ENCODE measurements at places on chromosomes 4 and X.

- no peak overlapping the region for H3K27ac ChIP-seq
- DNase-seq, result no peak
- no peaks in the 10 kb centered on the region for H3K27me3 ChIP-seq
- H3K4me3 ChIP-seq, result no peak overlapping the region
- peaks cover 8% of the 10 kb centered on the region for H3K36me3 ChIP-seq
Observed at GRCh38 chrX:16797358-16797757, 11.1 kb downstream of the TXLNG start.

- H3K4me3 ChIP-seq, result no peak overlapping the region
- H3K27me3 ChIP-seq, result no peaks in the 10 kb centered on the region
- peaks cover 7% of the 10 kb centered on the region for H3K36me3 ChIP-seq
- peaks cover 19% of the 10 kb centered on the region for H3K4me1 ChIP-seq
- DNase-seq, result no peak
- H3K27ac ChIP-seq, result peak overlapping the region; percentile 55
Observed at GRCh38 chr4:147864607-147865006, 132.7 kb downstream of the ARHGAP10 start.

DNA sequence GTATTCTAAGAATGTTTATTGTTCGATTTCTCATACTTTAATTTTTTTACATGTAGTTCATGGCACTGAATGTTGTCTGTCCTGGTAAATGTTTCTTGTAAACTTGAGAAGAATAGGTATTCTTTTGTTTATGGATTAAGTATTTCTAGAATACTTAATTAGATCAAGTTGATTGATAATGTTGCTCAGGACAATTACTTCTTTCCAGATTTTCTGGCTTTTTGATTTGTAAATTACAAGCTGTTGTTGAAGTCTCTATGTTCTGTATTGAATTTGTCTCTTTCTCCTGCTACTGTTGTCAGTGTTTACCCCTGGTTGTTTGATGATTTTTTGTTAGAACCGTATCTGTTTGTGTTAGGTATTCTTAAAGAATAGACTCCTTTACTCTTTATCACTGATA lies 1720.9 kb upstream of the AGA start:
- H3K4me3 ChIP-seq, result no peak overlapping the region
- no peaks in the 10 kb centered on the region for H3K36me3 ChIP-seq
- DNase-seq, result no peak

GRCh38 chr4:87375719-87376291 lies 15.2 kb downstream of the HSD17B11 start:
- peaks cover 58% of the 10 kb centered on the region for H3K36me3 ChIP-seq
- H3K27ac ChIP-seq, result peak overlapping the region; percentile 47
- H3K4me3 ChIP-seq, result no peak overlapping the region
- no peaks in the 10 kb centered on the region for H3K27me3 ChIP-seq

DNA sequence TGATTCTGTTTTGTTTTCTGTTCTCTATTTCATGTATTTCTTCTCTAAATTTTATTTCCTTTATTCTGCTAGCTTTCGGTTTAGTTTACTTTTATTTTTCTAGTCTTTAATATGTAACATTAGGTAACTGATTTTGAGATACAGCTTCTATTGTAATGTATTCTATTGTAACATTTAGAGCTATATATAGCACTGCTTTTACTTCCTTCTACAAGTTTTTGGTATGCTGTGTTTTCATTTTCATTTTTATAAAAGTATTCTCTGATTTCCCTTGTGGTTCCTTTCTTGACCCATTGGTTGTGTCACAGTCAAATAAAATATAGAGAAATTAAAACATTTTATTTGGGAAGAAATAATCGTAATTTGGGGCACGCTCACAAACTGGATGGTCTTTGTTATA lies 13.9 kb upstream of the CT47A1 start:
- no peaks in the 10 kb centered on the region for H3K4me1 ChIP-seq
- H3K27ac ChIP-seq, result no peak overlapping the region
- no peak for DNase-seq

DNA sequence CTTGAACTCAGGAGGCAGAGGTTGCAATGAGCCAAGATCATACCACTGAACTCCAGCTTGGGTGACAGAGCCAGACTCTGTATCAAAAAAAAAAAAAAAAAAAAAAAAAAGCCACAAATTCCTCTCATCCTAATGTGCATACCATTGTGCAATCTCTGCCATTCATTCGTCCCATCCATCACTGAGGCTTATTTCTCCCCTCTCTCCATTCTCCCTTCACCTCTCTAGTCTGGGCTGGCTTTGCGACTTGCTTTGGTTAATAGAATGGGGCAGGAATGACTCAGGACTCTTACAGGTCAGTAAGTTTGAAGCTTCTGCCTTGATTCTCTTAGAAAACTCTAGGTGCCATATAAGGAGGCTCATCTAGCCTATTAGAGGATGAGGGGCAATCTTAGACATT lies 60.3 kb upstream of the DDX3X start:
- DNase-seq, result no peak
- H3K36me3 ChIP-seq, result no peaks in the 10 kb centered on the region
- H3K27me3 ChIP-seq, result peaks cover 18% of the 10 kb centered on the region

- no peaks in the 10 kb centered on the region for H3K27me3 ChIP-seq
- H3K27ac ChIP-seq, result no peak overlapping the region
- H3K4me3 ChIP-seq, result no peak overlapping the region
- no peak for DNase-seq
Observed at GRCh38 chrX:1412551-1413161, 20.7 kb upstream of the SLC25A6 start.

DNA sequence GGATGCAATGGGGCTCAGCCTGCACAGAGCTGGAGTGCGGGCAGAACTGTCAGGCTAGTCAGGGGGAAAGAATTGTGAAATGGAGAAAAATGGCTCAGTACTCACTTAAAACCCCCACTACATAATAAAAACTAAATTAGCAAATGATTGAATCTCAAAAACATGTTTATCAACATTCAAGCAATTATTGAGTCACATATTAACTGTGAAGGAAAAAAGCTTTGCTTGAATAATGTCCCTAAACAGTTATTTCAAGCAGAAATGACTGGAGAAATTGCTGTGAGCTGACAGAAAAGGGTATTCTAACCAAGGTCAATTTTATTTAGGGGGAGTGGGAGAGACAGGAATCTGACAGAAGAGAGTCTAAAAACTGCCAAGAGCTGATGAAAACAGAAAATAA lies 37.4 kb downstream of the GPC3 start:
- H3K36me3 ChIP-seq, result no peaks in the 10 kb centered on the region
- H3K27me3 ChIP-seq, result no peaks in the 10 kb centered on the region
- no peaks in the 10 kb centered on the region for H3K4me1 ChIP-seq
- H3K27ac ChIP-seq, result no peak overlapping the region

- H3K27me3 ChIP-seq, result no peaks in the 10 kb centered on the region
- H3K27ac ChIP-seq, result no peak overlapping the region
- no peaks in the 10 kb centered on the region for H3K4me1 ChIP-seq
- H3K4me3 ChIP-seq, result no peak overlapping the region
Observed at GRCh38 chr4:26701786-26702227, 117.9 kb downstream of the TBC1D19 start.

DNA sequence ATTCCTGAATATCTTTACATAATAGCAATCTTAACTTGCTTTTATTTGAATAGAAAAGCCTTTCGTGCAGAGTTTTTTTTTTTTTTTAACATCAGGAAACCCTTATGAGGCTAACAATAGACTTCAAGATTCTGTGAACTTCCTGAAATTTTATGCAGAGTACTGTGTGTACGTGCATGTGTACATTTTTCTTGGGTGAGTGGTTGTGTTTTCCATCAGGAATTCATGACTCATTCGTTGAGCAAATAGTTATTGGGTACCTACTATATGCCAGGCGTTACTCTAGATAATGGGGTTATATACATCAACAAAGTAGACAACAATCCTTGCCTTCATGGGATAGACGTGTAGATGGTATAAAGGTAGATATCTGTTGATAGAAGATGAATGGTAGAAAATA lies 59.1 kb downstream of the MRPL1 start:
- peak overlapping the region; percentile 49 for H3K27ac ChIP-seq
- H3K4me1 ChIP-seq, result peaks cover 20% of the 10 kb centered on the region
- no peak for DNase-seq
- H3K4me3 ChIP-seq, result no peak overlapping the region
- H3K27me3 ChIP-seq, result no peaks in the 10 kb centered on the region

DNA sequence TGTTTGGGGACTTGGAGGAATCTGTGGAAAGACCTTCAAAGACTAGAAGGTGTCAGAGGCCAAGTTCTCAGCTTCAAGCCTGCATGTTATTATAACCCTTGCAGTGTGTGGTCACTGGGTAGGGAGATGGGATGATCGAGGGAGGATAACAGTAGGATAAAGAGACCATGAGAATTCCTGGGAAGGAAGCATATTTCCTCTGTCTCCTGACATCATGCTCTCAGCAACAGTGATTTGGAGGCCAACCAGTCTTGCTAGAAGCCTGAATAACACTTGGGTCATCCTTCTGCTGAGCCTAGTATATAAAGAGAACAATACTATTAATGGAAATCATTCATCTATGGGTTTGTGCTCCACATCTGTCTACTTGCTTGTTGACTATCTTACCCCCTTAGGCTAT lies 40.9 kb upstream of the ANXA3 start:
- H3K4me1 ChIP-seq, result peaks cover 5% of the 10 kb centered on the region
- no peaks in the 10 kb centered on the region for H3K36me3 ChIP-seq
- no peak for DNase-seq
- no peaks in the 10 kb centered on the region for H3K27me3 ChIP-seq

DNA sequence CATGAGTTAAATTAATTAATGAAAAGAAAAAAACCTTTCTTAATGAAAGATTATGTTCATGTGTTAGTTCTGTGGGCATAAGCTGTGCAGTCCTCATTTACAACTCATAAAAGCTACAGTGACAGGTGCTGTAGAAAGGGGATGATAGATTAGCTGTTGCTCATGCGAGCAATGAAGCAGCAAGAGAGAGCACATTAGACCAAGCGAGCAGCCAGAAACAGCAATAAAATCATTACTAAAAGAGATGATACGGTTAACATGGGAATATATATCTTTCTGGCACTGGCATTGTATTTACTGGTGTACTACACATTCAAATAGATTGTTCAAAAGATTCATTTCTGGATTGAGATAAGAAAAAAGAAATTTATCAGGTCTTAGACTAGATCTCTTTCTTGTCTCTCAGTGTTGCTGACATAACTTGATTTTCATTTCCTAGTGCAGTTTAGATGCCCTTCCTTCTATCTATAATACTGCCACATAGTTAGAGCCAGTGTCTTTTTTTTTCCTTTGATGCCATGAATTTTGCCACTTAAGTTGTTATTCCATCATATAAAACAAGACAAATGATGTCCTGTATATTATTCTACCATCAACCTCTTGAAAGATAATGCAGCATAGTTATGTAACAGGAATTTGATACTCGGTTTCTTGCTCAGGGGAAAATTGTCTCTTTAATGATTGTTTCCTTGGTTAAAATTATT lies 164.6 kb downstream of the BANK1 start:
- no peak overlapping the region for H3K4me3 ChIP-seq
- no peaks in the 10 kb centered on the region for H3K27me3 ChIP-seq
- H3K36me3 ChIP-seq, result no peaks in the 10 kb centered on the region
- DNase-seq, result no peak
- no peak overlapping the region for H3K27ac ChIP-seq

- DNase-seq, result no peak
- no peaks in the 10 kb centered on the region for H3K36me3 ChIP-seq
- no peak overlapping the region for H3K27ac ChIP-seq
- H3K4me3 ChIP-seq, result no peak overlapping the region
- peaks cover 5% of the 10 kb centered on the region for H3K27me3 ChIP-seq
Observed at GRCh38 chrX:112852851-112853250, 12.2 kb upstream of the AMOT start.

GRCh38 chr4:87026800-87027495 lies 92.1 kb downstream of the AFF1 start:
- H3K4me1 ChIP-seq, result peaks cover 90% of the 10 kb centered on the region
- H3K27me3 ChIP-seq, result no peaks in the 10 kb centered on the region
- peak overlapping the region; percentile 62 for H3K27ac ChIP-seq
- no peaks in the 10 kb centered on the region for H3K36me3 ChIP-seq
- DNase-seq, result no peak
- H3K4me3 ChIP-seq, result no peak overlapping the region

DNA sequence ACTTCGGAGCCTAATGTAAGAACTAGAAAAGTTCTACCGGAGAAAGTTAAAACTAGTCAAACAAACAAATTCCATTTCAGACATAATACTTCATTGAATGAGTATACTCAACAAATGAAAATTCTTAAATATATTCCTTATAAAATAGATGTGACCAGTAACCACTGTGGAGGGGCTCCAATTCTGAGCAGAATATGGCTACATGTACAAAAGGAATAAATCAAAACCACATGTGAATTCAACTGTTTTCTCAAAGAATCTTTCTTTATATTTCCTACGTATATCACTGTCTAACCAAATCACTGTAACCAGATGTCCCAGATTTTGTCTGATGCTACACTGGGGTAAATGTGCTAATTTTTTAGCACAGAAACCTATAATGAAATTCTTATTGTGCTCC lies 49.0 kb downstream of the HTN1 start:
- no peak overlapping the region for H3K27ac ChIP-seq
- no peak for DNase-seq
- H3K4me3 ChIP-seq, result no peak overlapping the region
- H3K36me3 ChIP-seq, result no peaks in the 10 kb centered on the region
- no peaks in the 10 kb centered on the region for H3K27me3 ChIP-seq
- no peaks in the 10 kb centered on the region for H3K4me1 ChIP-seq

All from stomach (tissue), 19 donors.